Mucosa of gallbladder (tissue), 1 donor: ENCODE measurements at places on chromosomes 13 and 19.

DNA sequence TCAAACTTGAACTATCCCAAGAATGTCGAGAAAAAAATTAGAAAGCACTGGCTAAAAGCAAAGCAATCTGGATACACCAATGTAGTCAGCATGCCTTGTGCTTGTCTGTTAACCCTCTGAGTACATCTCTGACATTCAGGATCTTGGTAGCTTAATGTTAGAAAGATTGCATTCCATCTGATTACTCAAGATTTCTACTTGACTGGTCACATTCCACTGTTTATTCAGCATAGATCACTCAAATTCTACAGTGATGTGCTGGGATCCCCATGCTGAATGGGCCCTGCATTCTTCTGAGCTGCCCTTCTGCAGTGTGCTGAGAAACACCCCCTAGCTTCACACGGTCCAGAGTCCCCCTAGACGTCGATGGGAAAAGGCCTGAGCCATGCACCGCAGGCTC lies 295.4 kb upstream of the MAB21L1 start:
- no peak for DNase-seq

GRCh38 chr19:49514151-49514550 lies 1.7 kb downstream of the FCGRT start:
- DNase-seq: no peak

GRCh38 chr19:49423071-49423984 lies at the start of gene PTH2:
PTH2 (minus strand) TSS chr19:49423441; CDS start chr19:49423339, 102 bp downstream.
- no peak for DNase-seq

- DNase-seq: no peak
These were observed 2.5 kb downstream of the SLC35E1 start for GRCh38 chr19:16569609-16570320.

GRCh38 chr13:51451134-51451466 lies 1.7 kb downstream of the INTS6 start:
- DNase-seq: no peak

GRCh38 chr13:110232142-110232541 lies 74.8 kb downstream of the COL4A1 start:
- peak; percentile 1 for DNase-seq

DNA sequence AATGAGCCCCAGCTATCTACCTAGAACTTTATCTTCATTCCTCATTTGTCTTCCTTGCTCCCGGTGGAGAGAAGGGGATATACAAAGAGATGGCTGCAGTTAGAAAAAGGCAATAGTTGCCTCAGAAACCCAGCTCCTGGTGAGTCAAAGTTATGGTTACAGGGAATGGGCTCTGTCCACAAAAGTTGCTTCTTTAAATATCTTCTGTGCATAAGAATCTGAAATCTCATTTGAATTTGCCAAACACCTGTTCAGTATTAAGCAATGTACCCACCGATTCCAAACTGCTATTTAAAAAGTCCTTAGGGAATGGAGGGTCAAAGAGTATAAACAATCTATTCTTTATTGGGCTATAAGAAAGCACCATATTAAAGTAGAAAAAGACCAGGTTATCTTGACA lies 48.4 kb downstream of the DCLK1 start:
- DNase-seq: no peak
